Transverse colon (tissue), 4 donors: ENCODE measurements at places on chromosomes 5 and 9. TPM values are rescaled to one million over a fixed set of nuclear protein-coding genes. Genes with fewer than 3 reads are reported as not detected.

Gene GRAMD2B
- 166 TPM for total RNA-seq

GRCh38 chr5:54651482-54652076 lies 134.0 kb downstream of the SNX18 start:
- H3K27ac ChIP-seq, result no peak overlapping the region
- peak; percentile 22 for DNase-seq
- H3K27me3 ChIP-seq, result no peaks in the 10 kb centered on the region
- H3K4me1 ChIP-seq, result peaks cover 11% of the 10 kb centered on the region

- H3K4me1 ChIP-seq, result no peaks in the 10 kb centered on the region
- no peaks in the 10 kb centered on the region for H3K36me3 ChIP-seq
- H3K4me3 ChIP-seq, result no peak overlapping the region
- no peak overlapping the region for H3K27ac ChIP-seq
Observed at GRCh38 chr5:92908952-92909601, 671.9 kb downstream of the NR2F1-AS1 start.

- H3K4me3 ChIP-seq, result peak overlapping the region; percentile 16
- H3K4me1 ChIP-seq, result no peaks in the 10 kb centered on the region
- DNase-seq, result no peak
- no peak overlapping the region for H3K27ac ChIP-seq
- no peaks in the 10 kb centered on the region for H3K27me3 ChIP-seq
Observed at GRCh38 chr5:141431286-141431685, 979 bp downstream of the PCDHGA12 start.

GRCh38 chr5:175822225-175822624 lies 49.2 kb upstream of the CPLX2 start:
- H3K27ac ChIP-seq, result no peak overlapping the region
- peaks cover 6% of the 10 kb centered on the region for H3K27me3 ChIP-seq

DNA sequence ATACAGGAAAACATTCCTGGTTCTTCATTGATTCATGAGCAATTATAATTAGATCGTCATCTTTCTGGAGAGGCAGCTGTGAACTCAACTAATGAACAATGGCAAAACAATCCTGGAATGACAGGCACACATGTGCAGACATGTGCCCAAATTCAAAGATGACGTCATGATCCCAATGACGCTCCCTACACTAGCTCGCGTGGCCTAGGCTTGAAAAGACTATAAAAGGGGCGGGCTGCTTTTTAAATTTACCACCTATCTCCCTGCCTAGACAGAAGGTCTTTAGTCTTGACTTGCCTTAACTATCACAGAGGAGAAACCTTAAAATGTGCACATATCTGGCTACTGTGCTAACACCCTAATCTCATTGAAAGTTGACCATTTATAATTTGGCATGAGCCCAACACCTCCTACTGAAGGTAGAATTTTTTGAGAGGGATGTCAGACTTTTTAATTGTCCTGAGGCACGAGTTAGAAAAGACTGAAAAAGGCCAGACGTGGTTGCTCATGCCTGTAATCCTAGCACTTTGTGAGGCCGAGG lies 88.2 kb downstream of the PRRT1B start:
- H3K27ac ChIP-seq, result no peak overlapping the region
- peaks cover 12% of the 10 kb centered on the region for H3K4me1 ChIP-seq
- no peaks in the 10 kb centered on the region for H3K36me3 ChIP-seq

- H3K4me1 ChIP-seq, result no peaks in the 10 kb centered on the region
- DNase-seq, result no peak
- H3K27me3 ChIP-seq, result no peaks in the 10 kb centered on the region
- H3K4me3 ChIP-seq, result no peak overlapping the region
- H3K27ac ChIP-seq, result no peak overlapping the region
Observed at GRCh38 chr5:77449277-77449676, 42.8 kb downstream of the WDR41 start.

- H3K27me3 ChIP-seq, result no peaks in the 10 kb centered on the region
- H3K4me3 ChIP-seq, result no peak overlapping the region
- H3K27ac ChIP-seq, result no peak overlapping the region
- DNase-seq, result no peak
- no peaks in the 10 kb centered on the region for H3K36me3 ChIP-seq
Observed at GRCh38 chr9:101414839-101415238, 16.2 kb downstream of the ZNF189 start.

GRCh38 chr5:136129445-136129844 lies 3.2 kb upstream of the SMAD5 start:
- no peak overlapping the region for H3K4me3 ChIP-seq
- no peak for DNase-seq
- H3K27ac ChIP-seq, result no peak overlapping the region
- H3K27me3 ChIP-seq, result no peaks in the 10 kb centered on the region
- H3K36me3 ChIP-seq, result no peaks in the 10 kb centered on the region

DNA sequence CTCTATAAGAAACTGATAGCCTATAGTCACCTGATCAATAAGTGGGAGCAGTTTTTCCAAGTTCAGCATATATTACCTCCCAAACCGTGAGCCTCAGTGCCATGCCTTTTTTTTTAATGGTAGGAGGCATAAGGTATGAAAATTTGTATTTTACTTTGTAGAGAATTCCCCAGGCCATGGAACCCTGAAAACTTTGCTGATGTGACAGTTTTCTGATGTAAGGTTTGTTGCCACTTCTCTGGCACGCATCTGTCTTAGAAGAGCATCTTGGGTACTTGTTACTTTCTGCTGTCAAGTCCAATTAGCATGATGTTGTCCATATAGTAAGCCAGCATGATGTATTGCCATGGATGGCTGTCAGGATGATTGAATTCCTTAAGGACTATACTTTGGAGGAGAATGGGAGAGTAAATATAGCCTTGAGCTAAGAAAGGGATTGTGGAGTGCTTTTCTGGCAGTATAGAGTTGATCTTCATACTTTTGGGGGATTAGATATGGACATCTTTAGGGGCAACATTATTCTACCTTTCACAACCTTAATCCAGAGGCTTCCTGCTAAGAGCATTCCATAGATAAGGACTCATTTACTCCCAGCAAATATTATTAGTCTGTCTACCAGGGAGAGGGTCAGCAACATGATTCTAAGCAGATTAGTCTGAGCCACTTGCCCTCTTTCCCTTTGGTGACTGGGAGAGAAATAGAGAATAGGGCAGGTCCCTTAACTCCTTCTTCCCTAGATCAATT lies 389.6 kb downstream of the YTHDC2 start:
- no peak overlapping the region for H3K27ac ChIP-seq
- no peaks in the 10 kb centered on the region for H3K4me1 ChIP-seq
- no peaks in the 10 kb centered on the region for H3K27me3 ChIP-seq
- no peak for DNase-seq
- H3K36me3 ChIP-seq, result no peaks in the 10 kb centered on the region

DNA sequence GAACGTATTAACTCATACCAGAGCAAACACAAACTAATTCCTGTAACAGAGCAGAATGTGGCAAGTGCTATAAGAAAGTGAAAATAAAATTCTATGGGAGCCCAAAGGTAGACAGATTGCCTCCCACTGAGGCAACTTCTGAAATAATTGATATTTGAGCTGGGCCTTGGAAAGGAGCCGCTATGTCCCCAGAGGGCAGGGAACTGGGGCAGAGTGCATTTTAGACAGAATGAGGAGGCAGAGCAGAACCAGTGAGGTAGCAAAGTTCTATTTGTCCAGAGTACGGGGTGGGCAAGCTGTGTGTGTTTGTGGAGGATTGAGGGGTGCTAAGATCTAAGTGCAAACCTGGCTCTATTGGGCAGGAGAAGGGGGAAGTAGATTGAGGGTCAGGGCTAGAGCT lies 19.8 kb downstream of the CDO1 start:
- H3K36me3 ChIP-seq, result no peaks in the 10 kb centered on the region
- H3K4me1 ChIP-seq, result no peaks in the 10 kb centered on the region
- no peak for DNase-seq
- H3K27me3 ChIP-seq, result no peaks in the 10 kb centered on the region

- no peaks in the 10 kb centered on the region for H3K4me1 ChIP-seq
- no peaks in the 10 kb centered on the region for H3K27me3 ChIP-seq
- peak; percentile 35 for DNase-seq
- H3K4me3 ChIP-seq, result no peak overlapping the region
- H3K36me3 ChIP-seq, result no peaks in the 10 kb centered on the region
Observed at GRCh38 chr9:119289740-119290433, 79.3 kb downstream of the BRINP1 start.

DNA sequence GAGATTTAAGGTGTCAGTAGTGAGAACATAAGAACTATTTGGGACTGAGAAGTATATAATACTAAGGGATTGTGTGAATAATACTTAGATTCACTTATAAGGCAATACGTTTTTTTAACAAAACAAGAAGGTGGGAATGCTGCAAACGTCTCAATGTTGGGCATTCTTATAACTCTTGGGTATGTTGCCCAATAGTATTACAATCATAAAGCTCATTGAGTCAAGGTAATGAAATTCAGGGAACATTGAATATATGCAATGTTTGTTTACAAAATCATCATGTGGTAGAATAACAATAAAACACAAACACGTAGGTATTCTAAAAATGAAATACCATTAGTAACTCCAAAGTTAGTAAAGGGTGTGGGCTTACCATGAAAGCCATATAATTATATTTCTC lies 400.7 kb downstream of the KIAA0825 start:
- no peak overlapping the region for H3K4me3 ChIP-seq
- no peaks in the 10 kb centered on the region for H3K36me3 ChIP-seq
- H3K27ac ChIP-seq, result no peak overlapping the region
- H3K27me3 ChIP-seq, result no peaks in the 10 kb centered on the region

Gene SPATA24
- not detected for total RNA-seq

DNA sequence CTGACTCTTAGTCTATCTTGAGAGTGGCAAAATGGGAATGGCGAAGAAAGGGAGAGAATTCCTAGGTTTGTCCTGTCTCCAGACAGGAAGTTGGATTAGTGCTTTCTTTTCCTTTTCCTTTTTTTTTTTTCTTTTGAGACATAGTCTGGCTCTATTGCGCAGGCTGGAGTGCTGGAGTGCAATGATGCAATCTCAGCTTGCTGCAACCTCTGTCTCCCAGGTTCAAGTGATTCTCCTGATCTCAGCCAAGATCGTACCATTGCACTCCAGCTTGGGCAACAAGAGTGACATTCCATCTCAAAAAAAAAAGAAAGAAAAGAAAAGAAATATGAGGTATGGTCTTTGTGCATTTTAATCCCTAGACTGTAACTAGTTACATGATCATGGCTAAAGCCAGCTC lies 12.6 kb upstream of the KIF27 start:
- no peak overlapping the region for H3K4me3 ChIP-seq

Gene PCDHGB7
- 8.6 TPM for total RNA-seq

- H3K27ac ChIP-seq, result no peak overlapping the region
- DNase-seq, result no peak
- H3K4me3 ChIP-seq, result no peak overlapping the region
- no peaks in the 10 kb centered on the region for H3K36me3 ChIP-seq
Observed at GRCh38 chr9:136762221-136762691, 2.1 kb downstream of the LCN15 start.

DNA sequence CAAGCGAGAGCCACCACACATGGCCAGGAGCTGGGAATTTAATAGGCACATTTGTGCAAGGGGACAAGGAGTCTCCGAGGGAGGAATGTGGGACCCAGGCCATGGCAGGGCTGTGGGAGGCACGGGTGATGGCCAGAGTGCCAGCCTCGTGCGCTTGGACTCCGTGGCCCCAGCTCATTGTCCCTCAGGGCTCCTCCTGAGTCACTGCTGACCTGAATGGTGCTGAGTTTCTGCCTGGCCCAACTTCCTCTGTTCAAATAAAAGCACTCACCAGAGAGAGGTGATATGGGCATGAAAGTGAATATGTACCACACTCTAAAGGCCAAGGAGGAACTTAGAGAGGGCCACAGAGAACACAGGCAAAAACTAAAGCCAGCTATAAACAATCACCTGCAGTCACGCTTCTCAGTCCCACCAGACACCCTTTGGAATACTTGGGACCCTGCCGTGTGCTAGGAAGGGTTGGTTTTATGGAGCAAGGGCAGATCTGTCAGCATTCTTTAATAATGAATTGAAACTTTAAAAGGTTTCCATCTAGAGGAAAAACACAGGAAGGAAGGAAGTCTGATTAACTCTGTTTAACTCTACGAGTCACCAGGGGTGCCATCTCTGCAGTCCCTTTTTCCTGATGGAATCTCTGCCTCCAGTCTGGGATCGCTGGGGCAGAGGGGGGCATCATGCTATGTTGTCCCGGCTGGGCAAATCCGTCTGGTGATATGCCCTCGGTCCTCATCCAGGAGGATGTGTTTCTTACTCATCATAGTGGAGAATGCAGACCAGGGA lies 25.1 kb upstream of the UBE2QL1 start:
- DNase-seq, result no peak
- H3K4me3 ChIP-seq, result no peak overlapping the region
- no peak overlapping the region for H3K27ac ChIP-seq
- H3K27me3 ChIP-seq, result no peaks in the 10 kb centered on the region
- no peaks in the 10 kb centered on the region for H3K4me1 ChIP-seq
- no peaks in the 10 kb centered on the region for H3K36me3 ChIP-seq

GRCh38 chr9:68859347-68859746 lies 154.3 kb downstream of the PIP5K1B start:
- H3K4me1 ChIP-seq, result no peaks in the 10 kb centered on the region
- H3K27me3 ChIP-seq, result no peaks in the 10 kb centered on the region
- no peak for DNase-seq
- H3K27ac ChIP-seq, result no peak overlapping the region

DNA sequence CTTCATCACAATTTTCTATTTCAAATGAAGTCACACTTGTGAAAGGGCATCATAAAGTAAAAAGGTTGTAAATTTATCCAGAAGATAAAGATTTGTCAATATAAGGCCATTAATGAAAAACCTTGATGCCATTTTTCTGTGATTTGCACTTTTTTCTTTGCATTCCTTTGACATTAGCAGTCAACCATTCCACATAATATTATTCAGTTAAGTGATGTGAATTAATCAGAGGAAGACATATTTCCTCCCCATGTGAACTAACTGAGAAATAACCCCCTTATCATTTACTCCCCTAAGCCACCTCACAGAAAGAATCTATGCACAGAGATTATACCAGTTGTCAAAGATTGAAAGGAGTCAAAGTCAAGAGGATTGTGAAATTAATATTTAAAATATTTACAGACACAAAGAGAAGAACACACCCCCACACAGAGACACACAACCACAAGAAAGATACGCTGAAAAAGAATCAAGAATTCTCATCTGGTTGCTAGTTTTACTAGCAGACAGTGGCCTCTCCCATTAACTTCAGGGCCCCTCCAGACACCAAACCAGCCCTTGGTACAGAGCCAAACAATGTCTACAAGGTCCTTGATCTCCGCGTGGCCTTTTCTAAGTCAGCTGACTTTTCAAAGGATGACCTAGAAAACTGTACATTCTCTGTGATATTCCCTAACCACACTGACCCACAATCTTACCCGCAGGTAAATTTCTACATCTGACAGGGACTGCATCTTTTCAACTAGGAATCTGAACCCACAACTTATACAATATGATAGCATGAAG lies 29.5 kb downstream of the GNAQ start:
- no peak overlapping the region for H3K27ac ChIP-seq
- H3K36me3 ChIP-seq, result no peaks in the 10 kb centered on the region
- H3K4me3 ChIP-seq, result no peak overlapping the region

Gene SLC6A3
- total RNA-seq, result not detected

Gene C5orf58
- total RNA-seq, result not detected

Gene RGS3
- 62.7 TPM for total RNA-seq

Gene PHF24
- 0.27 TPM for total RNA-seq

DNA sequence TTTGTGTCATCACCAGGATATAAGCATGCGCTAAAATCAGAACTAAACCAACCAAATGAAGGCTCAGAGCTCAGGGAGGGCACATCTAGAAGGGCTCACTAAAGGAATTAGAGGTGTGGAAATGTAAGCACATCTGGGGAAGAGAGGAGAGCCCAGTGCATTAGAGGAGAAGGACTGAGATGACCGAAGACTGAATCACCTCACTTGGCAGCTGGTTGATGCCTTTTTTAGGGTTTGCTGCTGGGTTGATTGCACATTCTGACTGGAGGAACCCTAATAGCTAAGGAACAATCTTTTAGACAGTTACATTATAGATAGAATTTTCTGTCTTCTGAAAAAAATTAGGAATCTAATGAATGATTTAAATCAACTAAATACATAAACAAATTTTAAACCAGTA lies 8.2 kb upstream of the IFNA21 start:
- H3K36me3 ChIP-seq, result no peaks in the 10 kb centered on the region
- H3K27ac ChIP-seq, result no peak overlapping the region
- no peaks in the 10 kb centered on the region for H3K4me1 ChIP-seq
- no peak overlapping the region for H3K4me3 ChIP-seq
- DNase-seq, result no peak

Gene RNF130
- 95.2 TPM for total RNA-seq
